ENCODE measurements at places on chromosomes 2 and 18.
A peak's percentile ranks its signal among the peaks of the same experiment; 100 is the strongest.

GRCh38 chr18:62586151-62586774, 63.4 kb downstream of the ZCCHC2 start:
- DNase-seq: no peak

- DNase-seq: no peak
These were observed 66.2 kb downstream of the SKA1 start for GRCh38 chr18:50441016-50441415.

DNA sequence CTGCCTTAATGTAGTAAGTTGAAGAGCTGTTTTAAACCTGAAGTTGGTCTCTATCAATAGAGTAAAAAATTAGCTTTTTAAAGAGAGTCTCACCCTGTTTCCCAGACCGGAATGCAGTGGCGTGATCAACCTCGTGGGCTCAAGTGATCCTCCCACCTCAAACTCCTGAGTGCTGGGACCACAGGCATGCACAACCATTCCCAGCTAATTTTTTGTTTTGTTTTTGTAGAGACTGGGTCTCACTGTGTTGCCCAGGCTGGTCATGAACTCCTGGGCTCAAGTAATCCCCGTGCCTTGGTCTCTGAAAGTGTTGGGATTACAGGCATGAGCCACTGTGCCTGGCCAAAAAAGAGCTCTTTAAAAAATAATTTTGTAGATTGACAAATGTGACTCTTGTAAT, 40.3 kb downstream of the CRIM1 start:
- DNase-seq: no peak

DNA sequence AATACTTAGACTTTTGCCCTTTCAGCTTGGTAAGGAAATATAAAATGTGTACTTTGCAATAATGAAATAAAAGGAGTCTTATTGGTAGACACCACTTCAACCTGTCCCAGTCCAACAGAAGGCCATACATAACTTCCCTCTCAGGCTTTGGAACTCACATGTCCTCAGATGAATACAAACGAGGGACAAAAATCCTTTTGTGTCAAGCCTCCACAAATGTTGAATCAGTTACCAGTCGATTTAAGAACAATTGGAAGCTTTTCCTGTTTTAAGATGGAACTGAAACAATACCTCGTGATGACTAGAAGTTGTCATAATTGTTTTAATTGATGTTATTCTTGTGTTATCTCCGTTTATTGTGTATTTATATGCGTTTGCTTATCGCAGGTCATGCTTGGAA, 385.1 kb upstream of the POU3F3 start:
- DNase-seq: no peak

DNA sequence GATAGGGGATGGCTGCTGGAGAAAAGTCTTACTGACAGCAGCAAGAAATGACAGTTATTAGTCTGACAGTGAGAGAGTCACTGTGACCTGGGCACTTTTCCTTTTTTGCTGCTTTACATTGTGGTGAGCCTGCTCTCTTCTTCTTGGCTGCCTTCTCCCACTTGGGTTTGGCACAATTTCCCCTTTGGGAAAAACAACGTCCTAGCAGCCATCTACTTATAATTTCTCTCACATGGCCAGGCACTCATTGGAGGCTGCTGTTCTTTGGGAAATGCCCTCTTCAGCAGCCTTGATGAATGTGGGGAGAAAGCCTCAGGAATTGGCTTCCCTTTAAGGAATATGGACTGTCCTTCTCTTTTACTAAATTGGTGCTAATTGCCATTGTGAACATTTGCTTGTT, 60.4 kb upstream of the SLC1A4 start:
- no peak for DNase-seq

DNA sequence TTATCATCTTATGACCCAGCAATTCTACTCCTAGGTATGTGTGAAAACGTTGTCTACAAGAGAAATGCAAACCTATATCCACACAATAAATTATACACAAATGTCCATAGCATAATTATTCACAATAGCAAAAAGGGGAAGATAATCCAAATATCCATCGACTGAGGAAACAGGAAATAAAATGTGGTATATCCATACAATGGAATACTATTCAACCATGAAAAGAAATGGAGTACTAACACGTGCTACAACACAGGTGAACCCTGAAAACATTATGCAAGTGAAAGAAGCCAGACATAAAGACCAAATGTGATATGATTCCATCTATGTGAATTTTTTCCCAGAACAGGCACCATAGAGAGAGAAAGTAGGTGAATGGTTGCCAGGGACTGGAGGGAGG, 72.1 kb downstream of the ACOXL start:
- no peak for DNase-seq

DNA sequence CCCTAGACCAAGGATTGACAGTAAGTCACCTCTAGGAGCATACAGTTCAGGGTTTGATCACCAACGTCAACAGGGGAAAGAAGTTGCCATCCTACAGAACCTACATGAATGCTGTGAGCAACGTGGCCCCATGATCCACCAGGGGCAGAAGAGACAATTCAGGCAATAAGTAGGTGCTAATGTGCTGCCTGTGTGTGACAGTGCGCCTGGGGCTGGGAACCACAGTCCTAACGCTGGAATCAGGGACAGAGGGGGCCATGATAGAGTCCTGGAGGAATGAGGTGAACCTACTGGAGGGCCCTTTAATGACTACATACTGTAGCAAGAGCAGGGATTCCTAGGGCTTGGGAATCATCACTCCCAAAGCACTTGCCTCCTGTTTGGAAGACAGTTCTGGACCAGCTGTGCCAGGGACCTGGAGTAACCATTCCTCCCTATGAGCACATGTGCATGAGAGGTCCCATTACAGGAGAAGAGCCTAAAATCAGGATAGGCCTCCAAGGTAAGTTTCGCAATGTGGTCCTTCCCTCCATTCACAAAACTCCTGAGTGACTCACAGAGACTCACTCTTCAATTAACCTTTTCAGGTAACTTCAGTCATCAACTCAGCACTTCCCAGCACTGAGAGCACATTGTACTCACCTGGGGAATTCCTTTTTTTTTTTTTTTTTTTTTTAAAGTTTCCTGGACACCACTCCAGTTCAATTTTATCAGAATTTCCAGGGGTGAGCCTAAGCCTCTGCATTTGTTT, 214.0 kb downstream of the TMEM163 start:
- peak; percentile 34 for DNase-seq

GRCh38 chr2:111898703-111899514, 502 bp downstream of the MERTK start:
- DNase-seq: peak; percentile 86

GRCh38 chr18:13551841-13552733, 174.3 kb downstream of the FAM210A start:
- no peak for DNase-seq

DNA sequence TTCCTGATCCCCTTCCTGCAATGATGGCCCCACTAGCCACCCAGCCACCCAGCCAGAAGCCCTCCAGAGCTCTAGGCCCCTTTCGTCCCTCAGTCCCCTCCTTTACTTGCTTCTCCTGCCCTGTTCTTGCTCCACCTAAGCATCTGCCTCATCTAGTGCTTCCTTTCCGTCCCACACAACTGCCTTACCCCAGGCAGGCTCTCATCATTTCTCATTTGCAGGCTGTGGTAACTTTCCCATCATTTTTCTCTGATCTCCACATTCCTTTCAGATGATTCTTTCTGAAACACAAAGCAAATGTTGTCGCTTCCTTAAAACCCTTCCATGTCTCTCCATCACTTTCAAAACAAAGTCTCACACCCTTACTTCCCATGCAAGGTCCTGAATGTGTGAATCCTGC, 459.8 kb downstream of the METTL4 start:
- DNase-seq: no peak

DNA sequence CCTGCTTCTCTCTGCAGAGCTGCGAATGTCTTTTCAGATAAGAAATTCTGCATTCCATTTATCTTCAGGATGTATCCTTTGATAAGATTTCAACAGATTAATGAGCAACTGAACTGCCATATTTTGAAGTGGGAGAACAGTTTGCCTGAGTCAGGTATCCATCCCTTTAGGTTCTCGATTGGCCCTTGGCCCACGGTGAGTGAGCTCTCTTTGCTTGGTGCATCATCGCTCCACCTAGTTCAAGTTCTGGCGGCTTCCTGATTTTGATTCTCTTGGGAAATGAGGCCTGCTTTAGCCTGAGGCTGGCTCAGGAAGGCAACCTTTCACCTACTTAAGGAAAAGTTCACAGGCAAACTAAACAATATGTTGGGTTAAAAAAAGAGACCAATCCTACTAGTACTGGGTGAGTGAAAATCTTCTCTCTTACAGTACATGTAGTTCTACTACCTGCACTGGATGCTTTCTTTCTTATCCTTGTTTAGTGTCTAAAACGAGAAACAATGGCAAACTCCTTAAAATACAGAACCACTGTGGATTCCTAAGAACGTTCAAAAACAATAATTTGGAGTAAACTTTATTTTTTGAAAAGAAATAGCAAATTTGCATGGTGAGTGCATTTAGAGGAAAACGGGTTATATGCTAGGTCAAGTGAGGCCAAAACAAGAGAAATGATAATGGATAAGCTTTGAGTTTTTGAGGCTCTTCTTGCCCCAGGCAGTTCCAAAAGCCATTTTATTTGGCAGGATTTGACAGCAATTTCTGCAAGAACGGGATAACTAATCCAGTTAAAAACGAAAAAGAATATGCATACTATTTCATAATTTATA, 837 bp upstream of the ACSL3 start:
- DNase-seq: no peak

DNA sequence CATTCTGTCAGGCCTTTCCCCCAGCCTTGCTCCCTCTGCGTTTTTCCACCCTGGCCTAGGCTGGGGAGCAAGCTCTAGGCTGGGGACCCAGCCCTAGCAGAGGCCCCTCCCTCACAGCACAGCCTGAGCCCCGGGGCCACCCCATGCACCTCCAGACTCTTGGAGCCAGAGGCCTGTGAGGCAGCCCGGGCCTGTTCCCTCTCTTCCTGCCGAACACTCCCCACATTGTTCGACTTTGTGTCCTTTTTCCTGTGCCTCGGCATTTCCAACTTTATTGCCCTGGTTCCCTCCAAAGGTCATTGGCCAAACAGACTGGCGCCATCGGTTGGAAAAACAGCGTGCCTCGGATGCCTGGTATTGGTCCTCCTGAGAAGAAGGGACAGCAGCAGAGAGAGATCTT, 79.7 kb downstream of the HS1BP3 start:
- DNase-seq: no peak

DNA sequence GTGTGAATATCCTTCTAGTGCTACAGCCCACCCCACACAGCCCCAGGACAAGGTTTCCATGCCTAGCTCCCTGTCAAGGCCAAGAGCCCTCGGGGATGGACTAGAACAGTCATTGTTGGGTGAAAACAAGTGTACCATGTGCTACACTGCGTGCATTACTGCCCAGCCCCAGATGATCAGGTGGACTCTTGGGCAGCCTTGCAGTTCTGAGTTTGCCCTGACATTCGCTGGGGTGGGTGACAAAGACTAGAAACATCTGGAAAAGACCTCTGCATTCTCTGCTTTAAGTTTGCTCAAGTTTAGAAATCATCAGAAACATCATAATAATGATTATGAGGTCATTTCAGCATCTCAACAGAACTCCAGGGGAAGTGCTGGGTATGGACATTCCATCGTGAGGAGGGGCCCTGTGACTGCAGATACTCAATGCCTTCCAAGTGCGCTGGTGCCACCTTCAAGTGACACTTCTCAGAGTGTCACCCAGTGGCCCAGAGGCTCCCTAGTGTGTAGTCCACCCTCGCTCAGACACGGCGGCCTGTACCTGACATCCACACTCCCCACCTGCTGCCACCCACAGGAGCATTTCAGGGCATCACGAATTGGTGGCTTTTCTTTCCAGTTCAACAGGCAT, 5.3 kb upstream of the PXDN start:
- no peak for DNase-seq

Measured in suprapubic skin (tissue), 4 donors.